ENCODE measurements at places on chromosomes 6 and 20.

DNA sequence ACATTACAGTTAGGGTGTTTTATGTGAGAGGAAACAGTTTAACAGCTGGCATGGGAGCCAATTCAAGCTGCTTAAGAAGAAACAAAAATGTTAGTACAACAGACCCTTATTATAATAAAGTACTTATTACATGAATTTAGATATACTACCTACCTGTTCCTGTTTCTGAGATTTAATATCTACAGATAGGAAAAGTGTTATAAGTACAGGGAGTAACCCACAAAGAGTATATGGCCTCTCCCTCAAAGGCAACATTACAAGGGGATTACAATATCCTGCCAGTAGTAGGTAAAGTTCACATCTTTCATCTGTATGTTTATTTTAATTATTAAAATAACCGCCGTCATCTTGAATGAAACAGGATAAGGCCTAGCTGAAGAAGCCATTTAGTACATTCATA, 1.8 kb upstream of the ME1 start:
- DNase-seq, result no peak

- DNase-seq, result no peak
Observed at GRCh38 chr6:141107591-141108160, 1025.0 kb upstream of the GJE1 start.

- DNase-seq, result no peak
Observed at GRCh38 chr6:36754582-36755434, 57.2 kb downstream of the RAB44 start.

GRCh38 chr6:44539701-44540355, 152.3 kb downstream of the CDC5L start:
- DNase-seq, result no peak

Data from cortex of kidney (tissue), 1 donor.